Right lobe of liver (tissue), 6 donors: ENCODE measurements at places on chromosomes 3 and 15. TPM values are rescaled to one million over a fixed set of nuclear protein-coding genes. Genes with fewer than 3 reads are reported as not detected.

GRCh38 chr15:52556524-52557273 lies 12.1 kb downstream of the ARPP19 start:
- DNase-seq: no peak

Gene VEPH1
- 0.74 TPM for total RNA-seq

DNA sequence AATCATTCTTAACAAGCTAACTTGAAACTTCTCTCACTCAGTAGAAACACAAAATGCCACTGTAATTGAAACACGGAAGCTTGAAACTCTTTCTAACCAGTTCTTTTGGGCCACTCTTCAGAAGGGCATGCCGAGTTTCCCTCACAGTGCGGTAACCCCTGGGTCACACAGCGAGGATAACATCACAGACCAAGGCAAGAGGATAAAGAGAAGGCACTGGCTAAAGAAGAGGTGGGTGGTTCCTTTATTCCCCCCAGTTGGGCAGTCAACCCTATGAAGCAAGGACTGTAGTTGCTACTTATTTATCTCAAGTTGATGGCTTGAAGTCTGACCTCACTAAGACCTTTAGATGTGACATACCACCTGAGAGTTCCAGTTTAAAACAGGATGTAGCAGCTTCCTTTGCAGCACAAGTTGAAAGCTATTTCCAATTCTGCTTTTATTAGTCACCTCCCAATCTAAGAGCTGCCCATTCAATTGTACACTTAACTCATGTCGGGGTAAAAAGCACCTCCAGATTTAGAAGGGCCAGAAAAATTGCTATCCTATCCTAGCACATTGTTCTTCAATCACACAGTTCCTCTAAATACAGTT lies 272.4 kb downstream of the TIGIT start:
- DNase-seq: no peak

Gene SKOR1
- total RNA-seq: 0.12 TPM

GRCh38 chr3:13642597-13642996 lies 93.7 kb downstream of the FBLN2 start:
- no peak for DNase-seq

- DNase-seq: peak; percentile 68
Observed at GRCh38 chr15:91664224-91664836, 189.2 kb upstream of the SLCO3A1 start.

DNA sequence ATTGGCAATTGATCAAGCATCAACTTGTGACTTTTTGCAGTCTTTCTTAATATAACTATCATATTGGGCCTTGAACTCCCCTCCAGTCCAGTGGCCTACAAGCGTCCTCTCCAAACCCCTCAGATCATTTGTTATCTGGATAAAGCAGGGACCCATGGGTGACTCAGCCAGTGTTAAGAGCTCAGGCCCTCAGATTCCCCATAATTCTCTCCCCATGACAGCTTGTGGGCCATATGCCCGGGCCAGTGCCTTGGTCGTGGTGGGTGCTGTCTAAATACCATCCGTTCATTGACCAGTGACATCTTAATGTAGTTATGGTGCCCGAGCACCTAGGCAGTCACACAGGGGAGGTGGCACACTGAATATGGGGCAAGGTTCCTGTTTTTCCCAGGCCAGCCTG lies 18.1 kb downstream of the MCF2L2 start:
- no peak for DNase-seq

Gene GUCA1C
- total RNA-seq: not detected

GRCh38 chr3:82002491-82002890 lies 241.0 kb upstream of the GBE1 start:
- DNase-seq: no peak

DNA sequence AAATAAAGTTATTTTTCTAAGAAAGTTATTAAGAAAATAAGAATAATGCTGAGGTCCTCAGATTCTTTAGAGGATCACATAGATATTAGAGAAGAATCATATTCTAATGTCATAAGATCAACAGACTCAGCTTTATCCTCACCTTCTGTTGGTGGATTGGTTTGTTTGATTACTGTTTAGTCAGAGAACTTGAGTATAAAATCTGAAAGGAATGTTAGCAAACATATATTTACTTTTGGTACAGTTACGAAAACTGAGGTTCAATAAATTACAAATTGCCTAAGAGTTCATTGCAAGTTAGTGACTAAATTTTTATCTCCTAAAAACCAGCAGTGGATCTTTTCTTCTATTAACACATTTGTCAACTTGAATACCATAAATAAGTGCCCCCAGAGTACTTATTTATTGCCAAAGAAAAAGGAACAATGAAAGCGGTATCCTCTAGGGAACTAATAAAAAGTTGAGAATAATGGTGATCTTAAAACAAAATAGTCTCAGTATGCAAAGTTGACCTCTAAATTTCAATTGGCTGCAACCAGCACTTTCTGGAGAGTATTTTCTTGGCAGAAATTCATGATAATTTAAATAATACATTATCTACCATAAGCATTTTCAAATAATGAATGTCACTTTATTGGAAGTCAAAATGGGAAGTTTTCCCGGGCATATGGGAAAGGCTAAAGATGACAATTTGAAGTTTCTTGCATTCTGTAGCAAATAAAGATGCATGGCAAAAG lies 296.8 kb downstream of the OTOL1 start:
- no peak for DNase-seq

Gene KLHDC8B
- total RNA-seq: 10.4 TPM

- DNase-seq: no peak
Observed at GRCh38 chr3:133595341-133595740, 21.9 kb downstream of the CDV3 start.

- DNase-seq: no peak
Observed at GRCh38 chr3:130857336-130858026, 36.4 kb upstream of the ATP2C1 start.

Gene ARRDC4
- total RNA-seq: 5.8 TPM

- no peak for DNase-seq
Observed at GRCh38 chr15:85751291-85752123, 43.2 kb downstream of the KLHL25 start.

- no peak for DNase-seq
Observed at GRCh38 chr3:57673156-57673555, 19.7 kb downstream of the DENND6A start.

DNA sequence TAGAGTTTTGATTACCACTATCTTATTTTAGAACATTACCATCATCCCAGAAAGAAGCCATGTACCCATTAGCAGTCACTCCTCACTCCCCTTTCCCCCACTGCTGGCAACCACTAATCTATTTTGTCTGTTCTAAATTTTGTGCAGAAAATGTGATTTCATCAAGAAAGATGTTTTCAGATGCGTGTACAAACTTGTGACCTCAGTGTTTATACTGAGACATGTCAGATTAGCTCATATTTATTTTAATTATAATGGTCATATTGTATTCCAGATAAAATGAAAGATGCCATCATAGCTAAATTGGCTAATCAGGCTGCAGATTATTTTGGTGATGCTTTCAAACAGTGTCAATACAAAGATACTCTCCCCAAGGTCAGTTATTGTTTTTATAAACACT lies 27.8 kb downstream of the PDCD6IP start:
- no peak for DNase-seq

DNA sequence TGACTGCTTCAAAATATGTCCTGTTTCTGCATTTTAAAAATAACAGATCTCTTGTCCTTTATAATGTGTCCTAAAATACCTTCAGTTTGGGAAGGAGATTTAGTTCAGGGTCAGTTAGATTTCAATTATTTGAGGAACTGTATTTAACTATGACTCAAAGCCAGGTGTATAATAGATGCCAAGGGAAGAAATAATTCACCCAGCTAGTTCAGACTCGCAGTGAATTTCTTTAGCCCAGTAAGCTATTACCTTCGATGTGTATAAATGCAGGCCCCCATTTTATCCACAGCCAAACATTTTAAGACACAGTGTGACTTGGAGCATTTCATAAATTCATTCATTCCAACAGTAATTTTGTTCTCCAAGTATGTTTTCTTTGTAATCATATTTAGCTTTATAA lies 458.0 kb downstream of the ZNF385D start:
- DNase-seq: no peak

- DNase-seq: no peak
Observed at GRCh38 chr3:157906627-157907026, 199.6 kb downstream of the SHOX2 start.

Gene CFAP91
- 0.42 TPM for total RNA-seq

Gene ARHGEF26
- 8.7 TPM for total RNA-seq

DNA sequence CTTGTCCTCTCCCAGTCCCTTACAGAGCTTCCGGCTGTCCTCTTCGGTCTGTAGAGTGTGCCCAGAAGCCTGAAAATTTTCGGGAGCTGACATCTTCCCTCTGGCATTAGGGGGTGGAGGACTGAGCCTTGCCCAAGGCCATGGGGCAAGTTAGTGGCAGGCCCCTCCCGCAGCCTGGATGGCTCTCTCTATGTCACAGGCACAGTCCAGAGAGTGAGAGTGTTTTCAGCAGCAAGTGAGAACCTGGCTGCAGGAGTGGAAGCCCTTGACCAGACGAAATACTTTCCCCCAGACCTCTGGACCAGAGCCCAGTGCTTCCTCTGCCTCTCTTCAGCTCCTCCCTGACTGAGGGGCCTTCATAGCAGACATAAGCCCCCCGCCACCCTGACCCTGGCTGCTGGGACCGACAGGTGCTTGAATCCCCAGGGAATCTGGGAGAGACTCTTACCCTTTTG lies 50.5 kb upstream of the SEC22A start:
- DNase-seq: no peak

DNA sequence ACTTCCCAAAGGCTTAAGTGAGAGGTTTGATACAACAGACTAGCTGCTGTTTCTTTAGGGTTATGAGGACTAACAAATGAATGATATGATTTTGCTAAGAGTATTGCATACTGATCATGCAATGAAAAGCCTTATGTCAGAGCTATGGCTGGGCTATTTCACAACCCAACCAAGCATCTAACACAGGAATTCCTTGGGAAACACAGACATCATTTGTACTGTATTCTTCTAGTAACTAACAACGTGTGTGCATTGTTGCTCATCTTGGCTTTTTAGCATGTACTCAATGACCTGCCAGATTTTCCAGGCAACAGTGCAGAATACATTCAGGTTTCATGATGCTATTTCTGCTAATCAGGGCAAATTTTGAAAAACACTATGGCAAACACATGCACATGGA lies 19.3 kb downstream of the PDZRN3 start:
- no peak for DNase-seq

Gene CX3CR1
- not detected for total RNA-seq

Gene TRIM42
- not detected for total RNA-seq

DNA sequence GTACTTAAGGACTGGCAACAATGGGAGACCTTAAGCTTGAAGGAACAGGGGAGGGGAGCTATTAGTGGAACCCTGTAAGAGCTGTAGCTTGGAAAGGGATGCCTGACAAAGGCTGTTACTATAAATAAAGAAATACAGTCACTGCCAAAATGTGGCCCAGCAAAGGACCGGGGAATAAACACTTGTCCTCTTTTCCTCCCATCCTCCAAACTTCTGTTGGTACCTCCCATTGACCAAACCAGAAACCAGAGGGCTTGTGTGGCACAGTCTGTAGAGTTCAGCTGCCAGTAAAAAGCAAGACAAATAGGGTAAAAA lies 25.1 kb upstream of the TCF12 start:
- no peak for DNase-seq

Gene STRIT1
- total RNA-seq: 0.31 TPM

DNA sequence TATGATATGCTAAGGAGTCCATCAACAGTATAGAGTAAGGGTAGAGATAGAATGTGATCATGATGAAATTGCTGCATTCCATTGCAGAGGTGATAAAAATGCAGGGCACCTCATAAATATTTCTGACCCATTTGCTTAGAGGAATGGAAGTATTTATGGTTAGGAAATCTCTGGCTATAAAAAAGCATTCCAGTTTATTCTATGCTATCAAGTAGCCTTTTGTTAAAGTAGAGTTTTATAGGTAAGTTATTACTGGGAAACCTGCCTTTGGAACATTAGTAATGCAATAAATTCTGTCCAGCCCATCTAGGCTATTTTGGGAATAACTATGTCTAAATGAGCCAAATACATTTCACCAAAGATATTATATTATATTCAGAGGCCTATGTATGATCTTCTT lies 19.8 kb upstream of the STRIT1 start:
- DNase-seq: no peak

DNA sequence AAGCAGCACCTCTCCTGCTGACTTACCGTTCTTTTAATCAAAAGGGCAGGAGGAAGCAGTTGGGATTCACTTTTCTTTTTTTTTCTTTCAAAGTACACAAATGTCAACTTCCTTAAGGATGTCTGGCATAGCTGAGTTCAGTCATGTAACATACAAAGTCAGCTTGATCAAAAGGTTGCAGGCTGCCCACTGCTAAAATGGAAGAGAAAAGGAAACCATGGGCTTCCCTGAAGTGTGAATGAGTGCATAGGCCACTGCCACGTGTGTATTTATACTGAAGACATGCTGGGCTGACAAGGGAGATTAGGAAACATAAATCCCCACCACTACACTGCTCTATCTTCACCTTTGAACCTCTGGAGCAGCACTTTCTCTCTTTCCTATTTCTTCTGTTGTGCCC lies 312.5 kb downstream of the TIGIT start:
- no peak for DNase-seq

- peak; percentile 51 for DNase-seq
Observed at GRCh38 chr15:51281368-51281967, 56.9 kb downstream of the CYP19A1 start.

GRCh38 chr3:17972476-17972875 lies 230.0 kb upstream of the TBC1D5 start:
- no peak for DNase-seq

GRCh38 chr3:10725846-10726245 lies 90.2 kb upstream of the SLC6A11 start:
- no peak for DNase-seq

- no peak for DNase-seq
Observed at GRCh38 chr15:94673801-94674200, 442.4 kb downstream of the MCTP2 start.

Gene LRRC28
- 21.8 TPM for total RNA-seq

- no peak for DNase-seq
Observed at GRCh38 chr3:38164643-38164951, 740 bp upstream of the OXSR1 start.

GRCh38 chr3:186825294-186825821 lies 17.2 kb upstream of the ADIPOQ start:
- no peak for DNase-seq

- DNase-seq: no peak
Observed at GRCh38 chr3:121126033-121126706, 218.2 kb downstream of the STXBP5L start.

DNA sequence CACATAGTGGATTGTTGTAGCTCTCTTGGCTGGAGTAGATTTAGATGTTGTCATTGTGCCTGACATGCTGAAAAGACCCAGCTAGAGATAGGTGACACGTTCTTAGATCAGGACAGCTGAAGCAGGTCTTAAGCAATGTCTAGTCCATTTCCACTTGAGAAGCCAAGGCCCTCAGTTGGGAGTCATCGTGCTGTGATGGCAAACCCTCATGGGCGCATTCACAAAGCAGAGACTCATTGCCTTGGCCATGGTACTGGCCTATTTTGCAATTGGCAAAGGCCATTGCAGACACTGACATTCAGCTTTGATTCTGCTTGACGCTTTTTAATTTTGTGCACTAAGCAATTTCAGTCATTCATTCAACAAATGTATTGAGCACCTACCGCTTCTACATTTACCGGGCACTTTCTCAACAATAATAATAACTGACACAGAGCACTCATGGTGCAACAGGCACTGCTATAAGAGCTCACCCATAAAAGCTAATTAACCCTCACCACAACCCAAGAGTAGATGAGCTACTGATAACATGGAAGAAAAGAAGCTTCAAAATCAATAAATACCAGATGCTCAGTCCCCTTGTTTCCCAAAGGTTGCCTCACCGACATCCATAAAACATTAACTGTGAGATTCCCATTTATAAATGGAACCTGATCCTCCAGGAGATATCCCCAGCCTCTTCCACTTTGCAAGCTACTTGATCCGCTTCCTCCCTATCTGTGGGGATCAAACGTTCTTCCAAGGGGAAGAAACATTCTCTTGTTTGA lies 200.1 kb downstream of the TLE3 start:
- DNase-seq: no peak

GRCh38 chr3:53156368-53156834 lies 4.6 kb upstream of the PRKCD start:
- no peak for DNase-seq
